Activated T-cell treated with anti-CD3 and anti-CD28 coated beads for 4 hours (primary cell): ENCODE measurements at places on chromosomes 6 and 20.

GRCh38 chr20:57066126-57066900 is 200.1 kb downstream of the BMP7 start:
- no peak for DNase-seq

DNA sequence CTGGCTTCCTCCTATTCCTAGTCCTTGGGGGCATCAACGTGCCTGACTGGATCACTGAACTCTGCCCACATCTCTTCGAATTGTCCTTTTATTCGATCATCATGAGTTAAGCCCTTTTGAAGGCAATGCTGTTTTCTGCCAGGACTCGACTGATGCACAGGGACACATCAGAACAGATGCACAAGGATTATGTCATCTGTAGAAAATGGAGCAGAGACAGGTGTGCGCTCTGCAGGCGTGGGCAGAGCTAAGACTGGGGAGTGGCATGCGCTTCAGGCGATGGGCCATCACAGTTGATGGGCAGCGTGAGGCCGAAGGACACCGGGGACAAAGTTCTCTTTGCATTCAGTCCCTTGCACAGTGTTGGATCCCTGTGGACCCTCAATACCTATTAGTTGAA is 13.1 kb downstream of the GABRR1 start:
- DNase-seq, result no peak

GRCh38 chr6:137339929-137340559 is 120.9 kb upstream of the IFNGR1 start:
- no peak for DNase-seq

DNA sequence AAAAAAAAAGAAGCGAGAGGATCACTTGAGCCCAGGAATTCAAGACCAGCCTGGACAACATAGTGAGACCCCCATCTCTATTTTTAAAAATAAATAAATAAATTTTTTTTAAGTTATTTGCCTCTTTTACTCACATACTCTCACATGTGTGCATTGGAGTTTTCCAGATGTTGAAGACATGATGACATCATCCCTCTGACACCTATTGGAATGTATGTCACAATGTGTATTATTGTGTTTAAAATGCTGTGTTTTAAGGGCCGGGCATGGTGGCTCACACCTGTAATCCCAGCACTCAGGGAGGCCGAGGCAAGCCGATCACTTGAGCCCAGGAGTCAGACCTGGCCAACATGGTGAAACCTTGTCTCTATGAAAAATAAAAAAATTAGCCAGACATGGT is 17.8 kb upstream of the BTN1A1 start:
- no peak for DNase-seq

DNA sequence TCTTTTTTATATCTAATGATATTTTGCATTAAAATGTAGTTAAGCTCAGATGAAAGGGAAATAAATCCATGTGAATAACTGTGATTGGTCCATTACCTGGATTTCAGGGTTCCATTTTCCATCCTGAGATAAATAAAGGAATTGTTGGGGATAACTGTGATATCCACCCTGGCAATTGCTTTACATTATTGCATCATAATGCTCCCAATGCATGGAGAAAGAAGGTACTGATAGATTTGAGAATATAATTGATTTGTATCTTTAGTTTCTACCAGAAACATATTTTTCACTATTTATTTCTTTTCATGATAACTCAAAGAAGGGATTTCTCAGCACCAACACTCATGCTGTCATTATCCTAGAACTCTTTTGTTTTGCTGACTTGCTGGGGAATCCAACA is 102.0 kb upstream of the KCNQ5 start:
- DNase-seq, result no peak

DNA sequence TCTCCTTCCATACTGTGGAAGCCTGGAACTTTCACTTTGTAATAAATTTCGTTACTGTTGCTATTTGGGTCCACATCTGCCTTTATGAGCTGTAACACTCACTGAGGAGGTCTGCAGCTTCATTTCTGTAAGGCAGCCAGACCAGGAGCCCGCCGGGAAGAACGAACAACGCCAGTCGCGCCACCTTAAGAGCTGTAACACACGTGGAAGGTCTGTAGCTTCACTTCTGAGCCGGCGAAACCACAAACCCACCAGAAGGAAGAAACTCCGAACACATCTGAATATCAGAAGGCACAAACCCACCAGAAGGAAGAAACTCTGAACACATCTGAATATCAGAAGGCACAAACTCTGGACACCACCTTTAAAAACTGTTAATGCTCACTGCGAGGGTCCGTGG is 589.9 kb upstream of the SLC35B3 start:
- DNase-seq, result no peak

- DNase-seq, result no peak
Observed at GRCh38 chr6:26172608-26172968, 85.4 kb downstream of the HFE start.

DNA sequence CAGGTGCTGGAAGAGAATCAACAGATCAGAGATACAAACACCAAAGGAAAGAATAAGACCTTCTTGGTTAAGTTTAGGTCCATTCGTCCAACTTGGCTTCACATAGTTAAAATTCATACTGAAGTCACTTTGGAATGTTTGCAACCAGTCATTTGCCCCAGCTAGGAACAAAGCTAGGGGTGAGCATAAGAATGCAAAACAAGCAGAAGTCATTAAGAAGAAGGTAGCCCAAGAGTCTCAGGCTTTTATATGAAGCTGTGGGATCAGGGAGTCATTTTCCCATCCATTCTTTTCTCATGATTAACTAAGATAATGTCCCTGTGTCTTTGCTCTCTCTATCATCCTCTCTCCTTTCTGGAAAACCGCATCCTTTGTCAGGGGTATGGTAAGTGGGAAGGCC is 51.5 kb upstream of the TMEM170B start:
- DNase-seq, result no peak

DNA sequence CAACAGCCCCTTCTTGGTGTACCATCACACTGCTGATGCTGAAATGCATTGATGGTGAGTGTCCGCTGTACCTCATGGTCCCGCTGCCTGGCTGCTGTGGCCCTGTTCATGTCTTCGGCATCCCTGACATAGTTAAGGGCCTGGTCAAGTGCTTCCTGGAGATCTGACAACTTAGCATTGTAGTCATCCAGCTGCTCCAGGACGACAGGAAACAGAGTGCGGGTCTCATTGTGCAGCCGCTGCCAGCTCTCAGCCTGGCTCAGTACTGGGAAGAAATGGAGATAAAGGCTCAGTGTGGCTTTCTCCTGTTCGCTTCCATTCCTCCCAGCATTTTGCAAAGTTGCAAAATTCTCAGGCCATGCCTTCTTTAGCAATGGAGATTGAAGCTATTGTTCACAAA is 81.8 kb downstream of the LAMA4 start:
- DNase-seq, result no peak

DNA sequence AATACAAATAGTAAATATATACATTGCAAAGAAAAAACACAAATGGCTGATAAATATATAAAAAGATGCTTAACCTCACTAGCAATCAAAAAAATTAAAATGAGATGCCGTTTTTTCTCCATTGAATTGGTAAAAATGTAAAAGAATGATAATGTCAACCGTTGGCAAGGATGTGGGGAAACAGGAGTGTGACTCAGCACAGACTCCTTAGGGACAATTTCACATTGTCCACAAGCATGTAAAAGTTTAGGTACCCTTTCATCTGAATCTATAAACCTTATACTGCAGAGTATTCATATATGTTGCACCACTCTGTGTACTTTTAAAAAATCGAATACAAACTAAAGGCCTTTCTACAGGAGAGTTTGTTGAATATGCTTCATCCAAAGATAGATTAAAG is 143.1 kb upstream of the RREB1 start:
- no peak for DNase-seq

- no peak for DNase-seq
Observed at GRCh38 chr6:36600564-36601146, 6.5 kb downstream of the SRSF3 start.

GRCh38 chr6:154494592-154495311 is 15.7 kb downstream of the CNKSR3 start:
- DNase-seq, result no peak

- DNase-seq, result no peak
Observed at GRCh38 chr6:11214084-11214833, 18.2 kb downstream of the NEDD9 start.

- DNase-seq, result no peak
Observed at GRCh38 chr6:148107911-148108310, 234.7 kb upstream of the SASH1 start.

DNA sequence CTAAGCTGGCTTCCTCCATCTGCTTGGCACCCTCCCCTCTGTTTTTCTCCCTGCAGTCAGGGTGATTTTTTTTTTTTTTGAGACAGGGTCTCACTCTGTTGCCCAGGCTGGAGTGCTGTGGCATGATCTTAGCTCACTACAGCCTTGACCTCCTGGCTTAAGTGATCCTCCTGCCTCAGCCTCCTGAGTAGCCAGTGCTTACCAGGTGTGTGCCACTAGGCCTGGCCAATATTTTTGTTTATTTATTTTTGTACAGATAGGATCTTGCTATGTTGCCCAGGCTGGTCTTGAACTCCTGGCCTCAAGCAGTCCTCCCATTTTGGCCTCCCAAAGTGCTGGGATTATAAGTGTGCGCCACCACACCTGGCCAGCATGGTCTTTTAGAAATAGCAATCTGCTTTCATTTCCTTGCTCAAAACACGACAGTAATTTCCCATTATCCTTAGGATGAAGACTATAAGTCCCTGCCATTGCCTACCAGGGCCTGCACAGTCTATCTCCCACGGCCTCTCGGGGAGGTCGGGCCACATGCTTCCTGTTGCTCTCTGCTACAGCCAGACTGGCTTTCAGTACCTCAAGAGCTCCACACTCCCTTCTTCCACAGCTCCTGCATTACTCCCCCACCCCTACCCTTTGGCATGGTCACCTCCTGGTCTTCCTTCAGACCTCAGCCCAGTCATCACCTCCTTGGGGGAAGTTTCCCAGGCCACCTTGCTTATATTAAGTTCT is 11.1 kb upstream of the CD164 start:
- no peak for DNase-seq

DNA sequence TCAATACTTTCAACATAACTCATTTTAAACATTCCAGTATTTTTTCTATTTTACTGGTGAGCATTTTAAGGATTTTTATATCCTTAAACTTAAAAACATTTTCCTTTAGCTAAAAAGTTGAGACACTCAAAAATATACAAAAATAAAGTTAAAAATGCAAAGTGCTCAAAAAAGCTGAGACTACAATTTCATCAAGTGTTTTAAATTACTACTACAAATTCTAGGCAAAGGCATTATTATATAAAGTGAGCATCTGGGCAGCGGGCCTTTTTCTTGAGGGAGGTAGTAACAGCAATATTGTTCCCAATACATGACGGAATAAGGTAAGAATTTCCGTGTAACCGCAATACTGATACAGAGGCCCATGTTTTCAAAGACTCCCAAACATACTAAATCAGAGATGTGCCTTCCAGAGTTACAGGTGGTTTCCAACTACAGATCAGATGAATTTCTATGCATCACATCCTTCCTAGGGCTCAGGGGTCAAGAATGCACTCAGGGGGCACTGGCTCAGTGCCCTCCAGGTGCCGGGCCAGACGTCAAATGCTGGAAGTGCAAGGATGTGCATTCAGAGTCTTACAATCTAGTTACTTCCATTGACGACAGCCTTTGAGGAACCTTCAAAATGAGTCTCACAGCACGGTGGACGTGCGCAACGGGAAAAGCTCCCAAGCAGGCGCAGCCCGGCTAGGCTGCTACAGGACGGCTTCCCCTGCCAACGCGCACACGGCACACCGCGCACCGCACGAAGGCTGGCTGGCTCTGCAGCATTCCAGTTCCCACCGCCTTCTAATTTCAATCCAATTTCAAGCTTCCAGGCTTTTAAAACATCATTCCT is 1.7 kb downstream of the PHF10 start:
- no peak for DNase-seq

GRCh38 chr6:142827991-142828390 is 117.0 kb downstream of the HIVEP2 start:
- DNase-seq, result no peak

DNA sequence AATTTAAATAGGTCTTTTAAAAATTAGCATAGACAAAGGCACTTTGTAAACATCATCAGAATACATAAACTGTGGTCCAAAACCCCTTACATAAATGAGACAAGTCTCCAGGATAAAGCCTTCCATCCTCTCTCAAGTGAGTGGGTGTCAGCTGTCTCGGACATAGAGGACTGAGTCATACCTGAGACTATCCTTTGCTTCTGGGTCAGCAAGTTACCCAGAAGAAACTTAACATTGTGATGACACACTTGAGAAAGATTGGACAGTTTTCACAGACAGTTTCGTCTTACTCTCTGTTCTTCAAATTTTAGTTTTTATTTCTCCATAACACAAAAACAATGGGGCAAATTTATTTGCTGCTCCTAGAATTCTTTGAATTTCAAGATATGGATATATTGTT is 838.0 kb downstream of the DHX35 start:
- DNase-seq, result no peak

DNA sequence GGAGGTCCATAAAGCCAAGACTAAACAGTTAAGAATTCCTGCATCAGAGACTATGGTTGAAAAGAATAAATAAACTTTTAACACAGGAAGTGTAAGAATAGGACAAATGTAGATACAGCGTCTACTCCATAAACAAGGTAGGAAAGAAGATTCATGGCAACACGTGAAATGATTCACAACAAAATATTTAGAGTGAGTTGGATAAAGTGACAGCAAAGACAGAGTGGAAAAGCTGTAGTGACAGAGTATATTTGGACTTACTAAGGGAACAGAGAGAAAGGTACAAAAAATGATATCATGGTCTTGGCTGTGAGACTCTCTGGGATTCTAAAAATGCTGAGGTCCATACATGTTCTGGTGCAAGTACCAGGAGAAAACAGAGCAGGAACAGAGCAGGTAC is 21.9 kb upstream of the KIAA0408 start:
- DNase-seq, result no peak

DNA sequence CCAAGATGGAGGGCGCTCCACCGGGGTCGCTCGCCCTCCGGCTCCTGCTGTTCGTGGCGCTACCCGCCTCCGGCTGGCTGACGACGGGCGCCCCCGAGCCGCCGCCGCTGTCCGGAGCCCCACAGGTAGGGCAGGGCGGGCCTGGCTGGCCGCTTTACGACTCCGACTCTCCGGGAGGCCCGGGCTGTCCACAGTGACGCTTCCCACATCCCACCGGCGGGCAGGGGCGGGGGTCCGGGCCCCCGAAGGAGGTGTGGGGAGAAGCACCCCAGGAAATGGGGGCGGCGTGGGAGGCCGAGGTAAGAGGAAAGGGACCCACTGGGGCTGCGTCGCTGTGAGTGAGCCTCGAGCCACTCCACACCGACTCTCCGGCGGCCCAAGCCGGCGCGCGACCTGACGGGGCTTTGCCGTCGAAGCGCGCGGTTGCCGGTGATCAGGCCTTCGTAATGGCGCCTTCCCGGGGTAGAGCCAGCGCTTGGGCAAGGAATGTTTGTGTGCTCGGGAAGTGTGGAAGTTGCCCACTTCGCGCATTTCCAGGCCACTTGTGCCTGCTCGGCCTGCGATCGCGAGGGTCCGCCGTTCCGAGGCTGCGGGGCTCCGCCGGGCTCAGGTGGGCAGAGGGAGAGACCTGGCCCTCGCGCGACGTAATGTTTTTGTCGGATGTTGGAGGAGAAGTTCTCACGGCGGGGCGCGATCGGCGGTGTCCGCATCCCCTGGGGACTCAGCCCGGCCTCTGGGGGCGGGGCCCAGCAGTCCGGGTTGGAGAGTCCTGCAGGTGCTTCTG is 427 bp downstream of the GINM1 start:
- peak; percentile 58 for DNase-seq
